CD4-positive, CD25-positive, alpha-beta regulatory T cell (primary cell): ENCODE measurements at places on chromosomes 3 and 15.

DNA sequence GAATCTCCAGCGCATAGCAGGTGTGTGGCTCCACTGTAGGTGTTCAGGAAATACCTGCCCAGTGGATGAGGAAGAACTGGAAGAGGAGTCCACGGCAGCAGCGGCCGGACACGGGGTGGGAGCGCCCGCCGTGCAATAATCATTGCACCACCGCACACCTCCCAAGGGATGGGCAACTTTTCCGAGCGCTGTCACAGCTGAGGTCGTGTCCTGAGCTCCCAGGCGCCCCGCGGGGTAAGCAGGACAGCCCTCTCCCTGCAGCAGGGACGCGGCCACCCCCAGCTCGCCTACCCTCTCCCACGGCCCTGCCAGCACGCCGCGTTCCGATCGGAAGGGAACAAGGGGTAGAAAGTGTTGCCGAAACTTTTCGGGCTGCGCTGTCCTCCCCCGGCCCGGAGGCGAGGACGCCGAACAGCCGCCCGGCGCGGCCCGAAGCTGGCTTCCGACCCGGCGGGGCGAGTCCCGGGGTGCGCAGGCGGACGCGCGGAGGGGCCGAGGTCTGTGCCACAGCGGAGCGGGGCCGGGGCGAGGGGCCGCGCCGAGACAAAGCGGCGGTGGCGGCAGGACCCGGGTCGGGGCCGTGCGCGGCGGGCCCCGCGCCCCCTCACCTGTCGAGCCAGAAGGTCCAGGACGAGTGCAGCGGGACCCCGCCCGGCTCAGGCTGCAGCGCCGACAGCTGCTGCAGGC is 475 bp downstream of the EIF4E3 start:
- no peak for DNase-seq

DNA sequence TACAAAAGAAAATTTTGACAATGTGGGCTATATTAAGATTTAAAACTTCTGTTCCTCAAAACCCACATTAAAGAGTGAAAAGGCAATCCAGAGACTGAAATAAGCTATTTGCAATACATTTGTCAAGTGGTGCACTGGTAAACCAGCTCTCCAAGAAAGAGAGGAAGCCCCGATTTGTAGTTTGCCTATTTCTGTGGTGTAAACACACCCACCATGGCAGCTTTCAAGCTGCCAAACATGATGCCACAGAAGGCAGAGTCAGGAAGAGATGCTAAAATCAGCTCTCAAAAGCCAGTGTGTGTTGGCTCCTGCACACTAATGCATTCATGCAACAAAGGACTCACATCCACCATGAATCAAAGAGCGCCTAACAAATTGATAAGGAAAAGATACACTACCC is 17.5 kb downstream of the RFTN1 start:
- DNase-seq = no peak

DNA sequence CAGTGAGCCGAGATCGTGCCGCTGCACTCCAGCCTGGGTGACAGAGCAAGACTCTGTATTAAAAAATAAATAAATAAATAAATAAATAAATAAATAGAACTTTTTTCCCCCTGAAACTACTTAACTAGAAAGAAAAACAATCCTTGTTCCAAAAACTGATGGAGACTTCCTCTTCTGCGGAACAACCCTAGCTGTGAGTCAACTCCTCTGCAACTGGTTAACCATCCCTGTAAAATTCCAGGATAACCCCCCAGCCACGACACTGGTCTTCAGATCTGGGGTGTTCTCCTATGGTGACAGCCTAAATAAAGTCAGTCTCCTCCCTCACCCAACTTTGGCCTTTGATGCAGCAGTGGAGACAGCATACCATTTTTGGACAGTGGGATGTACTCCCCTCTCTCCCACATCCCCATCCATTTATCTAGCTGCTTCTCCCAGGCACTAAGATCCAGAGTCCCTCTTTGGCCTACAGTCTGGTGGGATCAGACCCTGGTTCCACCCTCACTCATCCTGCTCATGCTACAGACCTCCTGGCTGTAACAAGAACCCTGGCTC is 352.6 kb downstream of the OCA2 start:
- no peak for DNase-seq

GRCh38 chr15:100265641-100266035 is 76.1 kb downstream of the ADAMTS17 start:
- DNase-seq = no peak

GRCh38 chr15:35167675-35168074 is 82.6 kb upstream of the NANOGP8 start:
- DNase-seq = no peak

DNA sequence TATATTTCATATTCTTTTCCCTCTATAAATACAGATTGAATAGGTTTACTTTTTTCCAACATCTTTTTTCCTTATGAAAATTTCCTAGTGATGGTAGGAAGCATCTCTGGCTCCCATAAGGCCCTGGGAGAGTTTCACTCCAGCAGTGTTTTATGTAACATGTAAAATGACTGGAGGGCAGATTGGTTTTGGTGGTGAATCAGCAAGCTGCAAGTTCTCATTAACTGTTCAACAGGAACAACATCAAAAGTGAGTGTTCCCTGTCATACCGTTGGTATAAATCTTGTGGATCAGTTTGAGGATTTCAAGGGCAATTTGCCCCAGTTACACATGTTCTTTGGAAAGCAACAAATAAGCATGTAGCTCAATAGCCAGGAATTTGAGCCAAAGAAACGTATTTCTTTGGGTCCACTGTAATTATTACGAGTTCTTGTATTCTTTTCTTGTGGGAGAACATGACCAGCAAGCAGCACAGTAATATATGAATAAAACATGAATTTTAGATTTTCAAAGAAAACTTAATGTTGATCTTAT is 345.7 kb downstream of the SV2B start:
- no peak for DNase-seq
